ENCODE measurements at places on chromosomes 6 and 20.

GRCh38 chr6:90538278-90539046 lies 48.4 kb downstream of the MAP3K7 start:
- no peak for DNase-seq

GRCh38 chr20:9294041-9294440 lies 220.3 kb upstream of the LAMP5 start:
- DNase-seq = peak; percentile 79

DNA sequence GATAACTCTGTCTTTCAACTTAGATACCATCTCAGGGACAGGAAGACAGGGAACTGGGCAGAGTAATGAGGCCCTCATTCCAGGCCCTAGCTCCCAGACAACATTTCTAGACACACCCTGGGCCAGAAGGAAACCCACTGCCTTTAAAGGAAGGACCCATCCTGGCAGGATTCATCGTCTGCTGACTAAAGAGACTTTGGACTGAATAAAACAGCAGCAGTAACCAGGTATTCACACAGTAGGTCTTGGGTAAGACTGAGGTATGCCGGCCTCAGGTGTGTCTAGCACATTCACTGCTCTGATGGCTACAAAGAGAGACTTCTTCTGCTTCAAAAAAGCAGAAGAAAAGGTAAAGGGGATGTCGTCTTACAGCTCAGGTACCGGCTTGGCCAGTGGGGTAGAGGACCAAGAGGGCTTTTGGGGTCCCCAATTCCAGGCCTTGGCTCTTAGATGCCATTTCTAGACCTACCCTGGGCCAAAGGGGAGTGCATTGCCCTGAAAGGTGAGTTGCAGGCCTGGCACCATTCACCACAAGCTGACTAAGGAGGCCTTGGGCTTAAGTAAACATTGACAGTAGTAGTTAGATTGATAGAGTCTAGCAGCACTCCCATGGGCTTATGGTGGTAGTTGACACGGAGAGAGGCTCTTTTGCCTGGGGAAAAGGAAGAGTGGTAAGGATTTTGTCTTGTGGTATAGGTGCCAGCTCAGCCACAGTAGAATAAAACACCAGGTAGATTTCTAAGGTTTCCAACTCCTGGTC lies 13.4 kb downstream of the SNX14 start:
- DNase-seq = peak; percentile 39

DNA sequence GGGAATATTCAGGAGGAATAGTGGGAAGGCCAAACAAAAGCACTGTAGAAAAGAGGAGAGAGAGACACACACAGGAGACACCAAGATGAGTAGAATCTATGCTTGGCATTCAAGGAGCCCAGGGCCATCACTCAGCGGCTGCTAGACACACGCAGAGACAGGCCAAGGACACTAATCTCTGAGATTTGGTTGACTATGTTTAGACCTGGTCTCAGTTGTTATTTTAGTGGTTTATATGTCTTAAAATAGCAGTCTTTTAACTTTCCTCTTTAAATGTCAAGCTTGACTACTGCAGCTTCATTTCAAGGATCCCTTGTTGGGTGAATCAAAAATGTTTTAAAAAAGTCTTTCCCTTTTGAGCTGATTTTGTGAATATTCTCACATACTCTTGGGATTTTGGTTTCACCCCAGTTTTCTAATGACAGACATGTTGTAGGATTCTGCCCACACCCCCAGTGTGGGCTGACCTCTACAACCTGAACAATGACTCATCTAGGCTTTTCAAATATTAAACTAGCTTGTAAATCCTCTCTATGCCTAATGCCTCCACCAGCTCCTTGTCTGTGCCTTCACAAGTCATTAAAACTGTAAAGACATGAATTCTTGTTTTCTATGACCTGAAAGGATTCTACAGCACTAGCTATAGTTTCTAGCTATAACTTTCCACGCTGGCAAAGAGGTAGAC lies 142.7 kb upstream of the EXOC2 start:
- DNase-seq = no peak

DNA sequence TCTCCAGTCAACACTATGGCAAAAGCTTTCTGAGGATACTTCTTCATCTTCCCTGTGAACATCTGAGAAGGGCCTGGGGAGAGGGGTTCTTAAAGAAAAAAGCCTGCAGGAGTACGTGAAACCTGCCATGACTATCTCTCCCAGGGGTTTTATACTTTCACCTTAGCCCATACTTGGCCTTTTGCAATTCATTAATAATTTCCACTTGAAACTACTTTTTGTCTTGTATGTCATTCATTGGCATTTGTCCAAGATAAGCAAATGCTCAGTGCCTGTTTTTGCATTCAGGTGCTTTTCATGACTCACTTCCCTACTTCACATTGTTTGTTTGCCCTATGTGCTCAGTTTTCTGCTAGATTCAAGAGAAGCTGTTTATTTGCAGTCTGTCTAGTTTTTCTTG lies 580.3 kb upstream of the GJE1 start:
- peak; percentile 77 for DNase-seq

DNA sequence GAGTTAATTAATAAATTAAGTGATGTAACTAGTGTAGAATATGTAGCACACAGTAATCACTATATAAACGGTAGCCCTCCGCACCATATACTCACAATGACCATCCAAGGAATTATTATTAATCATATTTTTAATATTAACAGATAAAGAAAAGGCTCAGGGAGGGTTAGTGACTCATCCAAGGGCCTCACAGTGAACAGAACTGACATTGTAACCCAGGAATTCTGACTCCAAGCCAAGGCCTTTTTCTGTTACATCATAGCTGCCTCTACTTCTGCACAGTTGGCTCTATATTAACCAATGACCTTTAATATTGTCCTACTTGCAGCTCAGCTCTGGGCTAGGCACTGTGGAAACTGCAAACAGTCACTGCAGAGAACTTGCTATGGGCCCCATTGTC lies 117.5 kb upstream of the SIRPG start:
- no peak for DNase-seq

DNA sequence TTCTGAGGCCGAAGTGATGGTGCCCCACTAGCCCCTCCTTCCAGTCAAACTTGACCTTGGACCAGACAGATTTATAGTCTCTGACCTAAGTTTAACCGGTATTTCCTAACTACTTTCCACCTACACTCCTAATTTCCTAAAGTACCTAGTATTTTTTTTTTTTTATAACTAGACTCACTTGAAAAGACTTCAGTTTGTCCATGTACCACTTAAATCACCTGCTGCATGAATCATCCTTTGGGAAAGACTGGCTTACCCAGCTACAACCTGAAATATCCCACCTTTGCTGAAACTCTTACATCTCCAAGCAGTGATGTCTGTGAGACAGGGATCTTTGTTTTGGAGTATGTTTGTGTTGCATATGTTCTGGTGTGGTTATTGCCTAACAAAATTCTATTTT lies 71.1 kb downstream of the ZDHHC14 start:
- DNase-seq = no peak

GRCh38 chr20:43915211-43916072 lies 790 bp downstream of the TOX2 start:
- DNase-seq = peak; percentile 29

DNA sequence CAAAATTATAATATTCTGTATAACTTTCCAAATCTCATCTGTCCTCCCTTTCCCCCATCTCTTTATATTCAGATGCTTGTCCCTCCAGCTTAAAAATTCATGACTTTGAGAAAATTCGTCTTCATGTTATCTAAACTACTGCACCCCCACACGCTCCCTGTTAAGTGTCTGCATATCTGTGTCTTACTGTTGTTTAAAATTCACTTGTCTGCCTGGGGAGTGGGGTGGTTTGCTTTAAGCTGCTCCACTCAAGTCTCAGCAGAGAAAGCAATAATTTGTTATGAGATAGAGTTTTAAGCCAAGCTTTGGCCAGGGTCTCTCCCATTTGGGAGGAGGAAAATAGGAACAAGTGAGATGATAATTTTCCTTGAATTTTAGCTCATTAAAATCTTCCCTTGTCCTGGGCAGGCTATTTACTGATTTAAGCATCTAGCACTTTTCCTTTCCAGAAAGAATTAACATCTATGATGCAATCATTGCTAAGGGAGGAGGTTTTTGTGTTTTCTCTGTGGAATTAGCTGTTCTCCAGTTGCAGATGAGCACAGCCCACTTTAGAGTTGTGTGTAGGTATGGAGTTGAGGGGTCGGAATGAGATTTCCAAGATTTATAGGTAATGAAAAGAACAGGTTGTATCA lies 36.8 kb downstream of the MTHFD1L start:
- no peak for DNase-seq

GRCh38 chr6:167824591-167825331 lies 1.9 kb upstream of the AFDN start:
- no peak for DNase-seq

DNA sequence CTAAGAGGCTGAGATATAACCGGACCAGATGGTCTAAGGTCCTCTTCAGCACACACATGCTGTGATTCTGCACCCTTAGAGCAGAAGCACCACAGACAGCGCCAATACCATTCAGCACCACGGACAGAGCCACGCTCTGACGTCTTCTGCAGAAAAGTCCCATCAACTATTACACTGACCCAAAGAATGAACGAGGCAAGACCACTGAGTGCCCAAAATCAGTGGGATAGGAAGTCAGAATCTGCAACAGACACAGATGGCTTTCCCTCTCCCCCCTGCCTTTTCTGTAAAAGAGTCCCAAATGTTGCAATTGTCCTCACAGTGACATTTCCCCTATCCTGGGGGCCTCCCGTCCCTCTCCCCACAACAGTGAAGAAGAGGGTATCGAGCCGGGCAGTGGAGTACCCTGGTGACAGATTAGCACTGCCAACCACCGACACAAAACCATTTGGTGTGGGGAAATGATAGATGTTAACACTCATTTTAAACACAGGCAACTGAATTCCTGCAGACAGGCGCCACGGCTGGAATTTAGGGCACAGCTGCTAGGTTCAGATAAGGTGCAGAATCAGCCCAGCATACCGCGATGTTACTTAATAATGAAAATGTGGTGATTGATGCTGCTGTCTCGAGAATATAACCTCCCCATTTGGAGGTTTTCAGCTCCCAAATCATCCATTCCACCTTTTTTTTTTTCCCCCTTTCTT lies 66.6 kb upstream of the CTNNBL1 start:
- peak; percentile 43 for DNase-seq

DNA sequence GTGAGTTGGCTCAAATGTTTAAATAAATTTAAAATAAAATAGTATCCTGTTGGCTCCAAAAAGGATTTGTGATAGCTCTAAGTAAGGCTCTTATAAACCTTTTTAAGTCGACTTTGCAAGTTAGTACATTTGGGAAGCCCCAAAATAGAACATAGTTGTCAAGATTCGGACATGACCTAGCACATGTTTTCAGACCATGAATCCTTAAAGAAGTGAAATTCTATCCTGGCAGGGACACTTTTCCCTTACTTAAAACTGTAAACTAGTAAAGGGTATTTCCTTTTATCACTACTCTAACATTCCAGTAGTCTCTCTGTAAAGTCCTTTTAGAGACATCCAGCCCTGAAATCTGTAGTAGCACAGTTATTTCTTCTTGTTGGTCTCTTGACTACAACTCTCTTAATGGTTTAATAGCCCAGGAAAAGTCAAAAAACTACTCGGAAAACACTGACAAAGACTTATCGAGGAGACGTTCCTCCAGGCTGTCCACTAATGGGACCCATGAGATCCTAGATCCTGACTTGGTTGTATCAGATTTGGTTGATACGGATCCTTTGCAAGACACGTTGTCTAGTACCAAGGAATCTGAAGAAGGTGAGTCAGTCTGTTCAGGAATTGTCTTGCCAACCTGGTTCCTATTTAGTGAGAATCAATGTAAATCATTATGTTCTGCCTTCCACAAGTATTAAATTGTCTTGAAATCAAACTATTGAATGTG lies 83.6 kb downstream of the SCAND1 start:
- no peak for DNase-seq

DNA sequence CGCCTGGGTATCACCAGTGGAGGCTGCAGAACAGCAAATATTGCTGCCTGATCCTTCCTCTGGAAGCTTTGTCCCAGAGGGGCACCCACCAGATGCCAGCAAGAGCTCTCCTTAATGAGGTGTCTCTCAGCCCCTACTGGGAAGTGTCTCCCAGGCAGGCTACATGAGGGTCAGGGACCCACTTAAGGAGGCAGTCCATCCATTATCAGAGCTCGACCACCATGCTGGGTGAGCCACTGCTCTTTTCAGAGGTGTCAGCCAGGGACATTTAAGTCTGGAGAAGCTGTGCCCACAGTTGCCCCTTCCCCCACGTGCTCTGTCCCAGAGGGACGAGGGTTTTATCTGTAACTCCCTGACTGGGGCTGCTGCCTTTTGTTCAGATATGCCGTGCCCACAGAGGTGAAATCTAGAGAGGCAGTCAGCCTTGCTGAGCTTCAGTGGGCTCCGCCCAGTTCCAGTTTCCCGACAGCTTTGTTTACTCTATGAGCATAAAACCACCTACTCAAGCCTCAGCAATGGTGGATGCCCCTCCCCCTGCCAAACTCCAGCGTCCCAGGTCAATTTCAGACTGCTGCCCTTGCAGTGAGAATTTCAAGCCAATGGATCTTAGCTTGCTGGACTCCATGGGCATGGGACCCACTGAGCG lies 25.9 kb upstream of the AIG1 start:
- no peak for DNase-seq

- no peak for DNase-seq
These were observed 146.4 kb downstream of the AKAP7 start for GRCh38 chr6:131281471-131282270.

DNA sequence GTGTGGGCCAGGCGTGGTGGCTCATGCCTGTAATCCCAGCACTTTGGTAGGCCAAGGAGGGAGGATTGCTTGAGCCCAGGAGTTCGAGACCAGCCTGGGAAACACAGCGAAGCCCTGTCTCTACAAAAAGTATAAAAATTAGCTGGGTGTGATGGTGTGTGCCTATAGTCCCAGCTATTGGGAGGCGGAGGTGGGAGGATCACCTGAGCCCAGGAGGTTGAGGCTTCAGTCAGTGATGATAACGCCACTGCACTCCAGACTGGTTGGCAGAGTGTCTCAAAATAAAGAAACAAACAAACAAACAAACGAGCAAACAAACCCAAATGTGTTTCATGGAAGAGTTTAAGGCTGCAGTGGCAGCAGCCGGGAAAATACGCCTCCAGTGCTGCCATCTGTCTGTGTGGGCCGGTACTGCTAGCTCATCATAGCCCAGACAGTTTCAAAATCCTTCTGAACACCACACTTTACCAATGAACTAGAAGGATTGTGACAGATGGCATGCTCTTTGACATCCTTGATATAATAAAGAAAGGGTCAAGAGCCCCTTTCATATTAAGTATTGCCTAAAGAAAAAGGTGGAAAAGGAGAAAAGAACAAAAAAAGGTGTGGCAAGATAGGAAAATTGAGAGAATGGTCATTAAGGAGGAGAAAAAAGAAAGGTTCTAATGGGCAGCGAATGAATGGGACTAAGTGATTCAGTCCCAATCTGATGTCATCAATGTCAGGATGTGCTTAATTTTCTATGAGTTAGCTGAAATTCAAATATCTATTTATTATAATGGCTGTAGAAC lies 298.6 kb downstream of the SYNE1 start:
- peak; percentile 44 for DNase-seq

GRCh38 chr6:134549854-134550253 lies 231.9 kb upstream of the SGK1 start:
- no peak for DNase-seq
